Naive thymus-derived CD4-positive, alpha-beta T cell (primary cell): ENCODE measurements at places on chromosomes 6 and 20. TPM values are rescaled to one million over a fixed set of nuclear protein-coding genes. Genes with fewer than 3 reads are reported as not detected.

DNA sequence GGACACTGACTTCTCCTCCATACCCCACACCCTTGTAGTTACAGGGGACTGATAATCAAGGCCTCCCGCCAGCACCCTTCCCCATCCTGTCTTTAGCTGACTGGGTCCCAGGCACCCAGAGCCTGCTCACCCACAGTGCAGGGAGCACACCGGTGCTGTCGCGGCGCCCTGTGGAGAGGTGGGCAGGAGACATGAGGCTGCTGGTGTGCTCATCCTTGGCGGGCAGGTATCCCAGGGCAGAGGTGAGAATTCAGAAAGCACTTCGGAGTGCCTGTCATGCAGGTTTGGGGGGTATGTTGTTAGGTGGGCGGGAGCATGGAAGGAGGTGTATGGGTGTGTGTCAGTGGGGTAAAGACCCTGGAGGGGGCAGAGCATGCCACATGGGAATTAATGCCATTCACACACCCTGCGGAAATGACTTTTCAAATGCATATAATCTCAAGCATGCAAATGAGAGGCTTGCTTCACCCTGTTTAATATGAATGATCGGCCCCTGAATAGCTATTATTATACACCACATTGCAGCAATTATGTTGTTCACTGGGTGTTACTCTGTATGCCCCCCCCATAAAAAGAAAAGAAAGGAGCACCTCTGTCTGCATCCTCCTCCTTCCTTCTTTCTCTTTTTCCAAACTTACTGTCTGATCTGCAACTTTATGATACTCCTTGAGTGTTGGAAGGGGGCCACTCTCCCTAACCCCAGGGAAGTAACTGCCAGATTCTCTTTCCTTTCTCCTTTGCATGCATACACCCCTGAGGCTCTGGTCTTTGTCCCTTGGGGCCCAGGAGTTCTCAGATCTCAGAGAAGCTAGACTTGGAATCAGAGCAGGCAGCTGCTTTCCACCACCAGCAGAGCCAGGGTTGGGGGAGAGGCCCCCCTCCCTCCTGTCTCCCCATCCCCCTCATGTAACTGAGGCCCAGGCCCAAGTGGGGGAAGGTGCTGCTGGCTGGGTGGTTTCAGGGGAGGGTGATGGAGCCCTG, 16.0 kb downstream of the FOXP4 start:
- peaks cover 24% of the 10 kb centered on the region for H3K4me1 ChIP-seq
- H3K36me3 ChIP-seq: peaks cover 11% of the 10 kb centered on the region
- no peak overlapping the region for H3K4me3 ChIP-seq
- H3K27ac ChIP-seq: no peak overlapping the region
- H3K27me3 ChIP-seq: no peaks in the 10 kb centered on the region

DNA sequence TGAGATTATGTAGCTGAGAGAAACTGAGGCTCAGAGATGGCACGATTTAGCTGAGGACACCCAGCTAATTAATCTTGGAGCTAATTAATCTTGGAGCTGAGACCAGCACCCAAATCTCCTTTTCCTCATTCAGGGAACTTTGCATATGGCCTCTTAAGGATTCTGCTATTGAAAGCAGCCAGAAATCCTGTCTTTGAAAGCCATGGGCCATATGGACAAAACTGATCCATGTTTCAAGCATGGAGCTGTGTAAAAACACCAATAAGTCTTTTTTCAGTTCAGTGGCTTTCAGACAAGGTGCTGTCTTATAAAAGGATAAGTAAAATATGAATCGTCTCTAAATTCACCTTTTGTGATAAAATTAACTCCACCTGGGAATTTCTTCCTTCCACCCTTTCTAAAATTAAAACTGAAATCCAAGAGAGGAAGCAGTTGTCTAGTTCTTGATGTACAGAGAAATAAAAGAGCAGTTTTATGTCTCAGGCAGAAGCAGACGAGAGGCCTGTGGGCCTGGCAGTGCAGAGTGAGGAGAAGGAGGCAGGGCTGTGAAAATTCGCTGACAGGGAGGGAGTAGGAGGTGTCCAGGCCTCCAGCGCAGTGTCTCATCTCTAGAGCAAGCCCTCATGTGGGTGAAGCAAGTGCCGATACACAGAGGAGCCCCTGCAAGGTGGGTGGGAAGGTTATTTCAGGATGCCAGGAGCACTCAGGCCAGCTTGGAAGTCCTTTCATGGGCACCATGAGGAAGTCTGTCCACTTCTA, 266.9 kb downstream of the UST start:
- no peaks in the 10 kb centered on the region for H3K4me1 ChIP-seq
- H3K27ac ChIP-seq: no peak overlapping the region
- no peak for DNase-seq

Gene TMEM200A
- 0.19 TPM for total RNA-seq

DNA sequence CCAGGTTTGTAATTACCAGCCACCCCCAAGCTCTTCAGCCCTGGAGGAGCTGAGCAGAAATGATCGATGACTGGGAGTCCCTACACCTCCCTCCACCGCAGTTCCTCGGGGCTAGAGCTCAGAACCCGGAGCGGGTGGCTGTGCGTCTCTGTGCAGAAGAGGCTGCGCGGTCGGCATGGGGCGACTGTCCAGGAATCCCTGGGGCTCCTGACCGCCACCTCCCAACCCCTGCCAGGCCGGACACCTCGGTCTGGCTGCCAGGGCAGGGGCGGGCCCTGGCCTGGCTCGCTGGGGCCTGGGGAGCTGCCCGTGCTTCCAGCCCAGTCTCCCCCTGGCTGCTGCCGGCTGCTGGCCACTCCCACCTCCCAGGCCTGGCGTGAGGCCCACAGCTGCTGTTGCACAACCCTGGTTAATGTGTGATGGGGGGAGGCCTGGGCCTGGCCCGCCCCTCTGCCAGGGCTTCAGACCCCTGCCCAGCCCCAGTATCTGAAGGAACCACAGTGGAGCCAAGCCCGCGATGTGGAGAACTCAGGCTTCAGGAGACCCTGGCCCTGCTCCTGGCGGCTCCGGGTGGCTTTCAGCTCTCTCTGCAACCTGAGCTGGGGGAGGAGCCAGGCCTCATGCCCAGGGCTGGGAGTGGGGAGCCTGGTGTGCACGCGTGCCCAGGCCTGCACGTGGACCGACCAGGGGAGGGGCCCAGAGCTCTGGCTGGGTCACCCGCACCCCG, 1.2 kb downstream of the SLC2A4RG start:
- H3K27me3 ChIP-seq: no peaks in the 10 kb centered on the region
- peak overlapping the region; percentile 71 for H3K27ac ChIP-seq
- H3K4me3 ChIP-seq: peak overlapping the region; percentile 69
- peaks cover 17% of the 10 kb centered on the region for H3K4me1 ChIP-seq
- no peaks in the 10 kb centered on the region for H3K36me3 ChIP-seq

GRCh38 chr6:42137194-42137753, 5.1 kb downstream of the C6orf132 start:
- no peak for DNase-seq
- no peak overlapping the region for H3K4me3 ChIP-seq
- no peaks in the 10 kb centered on the region for H3K27me3 ChIP-seq
- no peaks in the 10 kb centered on the region for H3K36me3 ChIP-seq
- H3K4me1 ChIP-seq: no peaks in the 10 kb centered on the region
- no peak overlapping the region for H3K27ac ChIP-seq

Gene HCRTR2
- total RNA-seq: not detected
